ENCODE measurements at places on chromosomes 5 and 9.
A peak's percentile ranks its signal among the peaks of the same experiment; 100 is the strongest.

- no peak for DNase-seq
- H3K27me3 ChIP-seq = no peaks in the 10 kb centered on the region
- H3K4me3 ChIP-seq = no peak overlapping the region
- H3K4me1 ChIP-seq = no peaks in the 10 kb centered on the region
- H3K27ac ChIP-seq = no peak overlapping the region
These were observed 142.2 kb downstream of the PLCXD3 start for GRCh38 chr5:41368158-41368557.

GRCh38 chr5:35281613-35282012 is 51.3 kb upstream of the PRLR start:
- no peaks in the 10 kb centered on the region for H3K4me1 ChIP-seq
- no peaks in the 10 kb centered on the region for H3K27me3 ChIP-seq
- H3K4me3 ChIP-seq = no peak overlapping the region

DNA sequence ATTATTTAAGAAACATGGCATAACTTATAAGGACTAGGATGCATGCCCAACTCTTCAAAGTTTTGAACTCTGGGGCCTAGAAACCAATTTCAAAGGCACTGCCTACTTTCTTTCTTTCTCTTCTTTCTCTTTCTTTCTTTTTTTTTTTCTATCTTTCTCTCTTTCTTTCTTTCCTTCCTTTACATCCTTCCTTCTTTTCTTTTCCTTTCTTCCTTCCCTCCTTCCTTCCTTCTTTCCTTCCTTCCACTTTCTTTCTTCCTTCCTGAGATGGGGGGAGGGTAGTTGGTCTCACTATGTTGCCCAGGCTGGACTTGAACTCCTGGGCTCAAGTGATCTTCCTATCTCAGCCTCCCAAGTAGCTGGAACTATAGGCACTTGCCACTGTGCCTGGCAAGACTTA is 15.9 kb upstream of the TOMM5 start:
- DNase-seq = no peak
- H3K4me3 ChIP-seq = no peak overlapping the region
- H3K27ac ChIP-seq = no peak overlapping the region
- no peaks in the 10 kb centered on the region for H3K36me3 ChIP-seq

DNA sequence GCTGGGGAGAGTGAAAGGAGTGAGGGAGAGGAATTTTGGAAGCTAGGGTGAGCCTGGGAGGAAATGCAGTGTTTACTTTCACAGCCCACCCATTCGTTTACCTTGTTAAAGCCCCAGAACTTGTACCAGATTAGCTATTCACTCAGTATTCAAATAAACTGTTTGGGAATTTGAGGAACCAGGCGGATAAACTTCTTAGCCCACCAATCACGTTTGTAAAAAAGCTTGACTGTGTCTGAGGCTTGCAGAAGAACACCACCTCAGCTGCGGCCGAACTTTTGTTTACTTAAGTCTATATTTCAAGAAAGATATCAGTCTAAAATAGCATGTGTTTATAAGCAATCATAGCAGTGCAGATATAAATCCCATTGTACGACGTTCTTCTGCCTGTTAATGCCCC is 5.2 kb upstream of the TLE1 start:
- H3K27ac ChIP-seq = no peak overlapping the region
- DNase-seq = no peak

- H3K27ac ChIP-seq = no peak overlapping the region
- peaks cover 3% of the 10 kb centered on the region for H3K27me3 ChIP-seq
- no peaks in the 10 kb centered on the region for H3K36me3 ChIP-seq
These were observed 247.0 kb upstream of the TNC start for GRCh38 chr9:115364991-115365390.

- H3K27ac ChIP-seq = no peak overlapping the region
- H3K27me3 ChIP-seq = peaks cover 5% of the 10 kb centered on the region
- DNase-seq = peak; percentile 4
- no peaks in the 10 kb centered on the region for H3K36me3 ChIP-seq
- peaks cover 7% of the 10 kb centered on the region for H3K4me1 ChIP-seq
- no peak overlapping the region for H3K4me3 ChIP-seq
These were observed 148.2 kb downstream of the CAAP1 start for GRCh38 chr9:26744191-26744965.

DNA sequence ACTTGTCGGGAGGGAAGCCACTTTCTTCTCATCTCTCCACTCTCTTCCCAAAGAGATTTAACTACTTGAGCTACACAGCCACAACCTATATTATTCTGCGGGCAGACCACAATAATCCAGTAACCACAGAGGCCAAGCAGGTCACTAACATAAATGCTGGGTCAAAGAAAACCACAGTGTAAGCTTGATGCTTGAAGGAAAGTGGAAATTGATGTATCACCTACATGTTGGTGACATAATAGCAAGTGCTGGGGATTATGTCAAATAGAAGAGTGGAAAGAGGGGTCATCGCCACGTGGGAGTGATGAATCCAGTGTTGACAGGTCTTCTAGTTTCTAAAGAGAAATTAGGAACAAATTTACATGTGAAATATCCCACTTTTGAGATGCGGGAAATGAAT is 40.9 kb downstream of the RFK start:
- DNase-seq = no peak
- H3K27ac ChIP-seq = no peak overlapping the region
- H3K4me1 ChIP-seq = no peaks in the 10 kb centered on the region

- no peaks in the 10 kb centered on the region for H3K36me3 ChIP-seq
- no peaks in the 10 kb centered on the region for H3K4me1 ChIP-seq
- no peak overlapping the region for H3K4me3 ChIP-seq
- no peak for DNase-seq
- no peaks in the 10 kb centered on the region for H3K27me3 ChIP-seq
These were observed 136.2 kb downstream of the MPDZ start for GRCh38 chr9:13143281-13143680.

GRCh38 chr5:164650427-164650826 is 1145.0 kb downstream of the MAT2B start:
- H3K36me3 ChIP-seq = no peaks in the 10 kb centered on the region
- H3K27ac ChIP-seq = no peak overlapping the region
- H3K4me1 ChIP-seq = no peaks in the 10 kb centered on the region
- no peaks in the 10 kb centered on the region for H3K27me3 ChIP-seq

GRCh38 chr5:97545886-97546535 is 363.0 kb upstream of the RIOK2 start:
- H3K27ac ChIP-seq = no peak overlapping the region
- no peaks in the 10 kb centered on the region for H3K36me3 ChIP-seq
- no peaks in the 10 kb centered on the region for H3K27me3 ChIP-seq
- DNase-seq = no peak
- peaks cover 4% of the 10 kb centered on the region for H3K4me1 ChIP-seq
- H3K4me3 ChIP-seq = no peak overlapping the region

GRCh38 chr5:168159425-168159824 is 132.0 kb upstream of the WWC1 start:
- H3K27me3 ChIP-seq = no peaks in the 10 kb centered on the region
- H3K4me1 ChIP-seq = no peaks in the 10 kb centered on the region
- H3K4me3 ChIP-seq = no peak overlapping the region

DNA sequence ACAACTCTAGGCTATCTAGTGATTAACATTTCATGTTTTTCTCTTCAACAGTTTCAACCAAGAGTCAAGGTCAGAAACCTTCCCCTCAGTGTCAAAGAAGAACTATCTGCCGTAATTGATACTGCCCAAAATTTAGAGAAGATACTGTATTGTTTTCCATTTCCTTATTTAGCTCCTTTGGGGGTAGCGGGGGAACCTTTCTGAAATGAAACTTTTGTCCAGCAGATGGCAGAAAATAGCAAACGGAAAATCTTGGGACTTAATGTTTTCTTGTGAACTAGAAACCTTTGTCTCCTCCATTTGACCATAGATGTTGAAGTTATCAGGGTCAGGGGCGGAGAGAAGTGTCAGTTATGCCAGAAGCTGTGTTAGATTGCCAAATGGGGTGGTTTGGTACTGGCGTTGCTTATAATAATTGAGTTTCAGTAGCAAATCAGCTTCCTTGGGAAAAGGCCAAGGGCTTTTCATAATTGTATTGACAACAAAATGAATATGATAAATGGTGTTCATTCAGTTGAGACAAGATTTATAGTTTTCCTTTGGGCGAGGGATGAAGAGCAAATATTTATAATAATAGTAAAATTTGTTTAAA is 101.7 kb upstream of the TLX3 start:
- H3K27me3 ChIP-seq = peaks cover 7% of the 10 kb centered on the region
- no peaks in the 10 kb centered on the region for H3K36me3 ChIP-seq
- peak; percentile 5 for DNase-seq
- no peak overlapping the region for H3K27ac ChIP-seq

GRCh38 chr9:132037458-132037857 is 42.2 kb downstream of the MED27 start:
- no peak for DNase-seq
- no peaks in the 10 kb centered on the region for H3K27me3 ChIP-seq
- peaks cover 9% of the 10 kb centered on the region for H3K36me3 ChIP-seq
- no peak overlapping the region for H3K4me3 ChIP-seq
- no peak overlapping the region for H3K27ac ChIP-seq
- peaks cover 23% of the 10 kb centered on the region for H3K4me1 ChIP-seq

DNA sequence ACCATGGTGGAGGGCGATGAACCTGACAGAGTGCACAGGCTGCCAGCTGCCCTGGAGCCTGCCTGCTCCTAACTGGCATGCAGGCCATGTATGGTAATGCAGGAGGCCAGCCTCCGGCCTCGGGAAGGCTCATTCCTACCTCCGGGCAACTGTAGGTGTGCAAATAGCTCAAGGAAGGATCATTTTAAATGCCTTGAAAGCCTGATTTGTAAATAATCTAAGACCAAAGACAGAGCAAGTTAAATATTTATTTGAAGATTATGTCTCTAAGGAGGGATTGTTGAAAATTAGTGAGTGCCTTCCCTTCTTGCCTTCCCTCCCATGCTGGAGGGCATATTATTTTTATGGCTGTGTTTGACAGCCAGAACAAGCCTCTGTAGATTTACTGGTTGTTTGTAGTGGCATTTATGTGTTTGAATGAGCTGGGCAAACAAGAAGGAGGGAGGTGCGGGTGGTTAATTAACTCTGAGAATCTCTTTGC is 285.7 kb upstream of the TUT7 start:
- H3K36me3 ChIP-seq = no peaks in the 10 kb centered on the region
- DNase-seq = no peak
- peaks cover 4% of the 10 kb centered on the region for H3K27me3 ChIP-seq
- H3K27ac ChIP-seq = no peak overlapping the region
- no peak overlapping the region for H3K4me3 ChIP-seq

- H3K36me3 ChIP-seq = no peaks in the 10 kb centered on the region
- no peak overlapping the region for H3K4me3 ChIP-seq
- DNase-seq = peak; percentile 23
- no peaks in the 10 kb centered on the region for H3K4me1 ChIP-seq
These were observed 20.1 kb downstream of the MINAR2 start for GRCh38 chr5:129767927-129768380.

- peak; percentile 11 for DNase-seq
- no peak overlapping the region for H3K27ac ChIP-seq
- no peaks in the 10 kb centered on the region for H3K36me3 ChIP-seq
- H3K4me1 ChIP-seq = no peaks in the 10 kb centered on the region
These were observed 22.7 kb upstream of the LECT2 start for GRCh38 chr5:135977375-135977928.

DNA sequence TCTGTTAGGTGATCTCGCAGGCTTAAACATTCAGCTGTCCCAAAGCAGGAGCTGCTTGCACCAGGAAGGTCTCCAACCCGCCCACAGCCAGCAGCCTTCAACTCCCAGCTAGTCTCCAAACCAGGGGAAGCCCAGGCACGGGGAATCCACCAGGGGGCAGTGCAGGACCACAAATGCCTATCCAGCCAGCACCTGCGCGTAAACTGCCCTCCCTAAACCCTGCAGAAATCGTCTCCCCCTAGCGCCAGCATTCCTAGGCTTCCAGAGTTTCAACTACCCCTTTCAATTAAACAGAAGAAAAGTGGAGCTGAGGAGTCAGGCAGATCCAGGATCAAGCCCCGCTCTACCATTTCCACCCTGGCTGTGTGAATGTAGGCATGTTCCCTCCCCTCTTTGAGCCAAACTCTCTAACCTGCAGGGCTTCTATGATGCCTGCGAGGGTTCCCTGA is 72.0 kb downstream of the HRH2 start:
- H3K27ac ChIP-seq = no peak overlapping the region
- H3K27me3 ChIP-seq = peaks cover 21% of the 10 kb centered on the region
- DNase-seq = peak; percentile 87
- no peaks in the 10 kb centered on the region for H3K36me3 ChIP-seq

DNA sequence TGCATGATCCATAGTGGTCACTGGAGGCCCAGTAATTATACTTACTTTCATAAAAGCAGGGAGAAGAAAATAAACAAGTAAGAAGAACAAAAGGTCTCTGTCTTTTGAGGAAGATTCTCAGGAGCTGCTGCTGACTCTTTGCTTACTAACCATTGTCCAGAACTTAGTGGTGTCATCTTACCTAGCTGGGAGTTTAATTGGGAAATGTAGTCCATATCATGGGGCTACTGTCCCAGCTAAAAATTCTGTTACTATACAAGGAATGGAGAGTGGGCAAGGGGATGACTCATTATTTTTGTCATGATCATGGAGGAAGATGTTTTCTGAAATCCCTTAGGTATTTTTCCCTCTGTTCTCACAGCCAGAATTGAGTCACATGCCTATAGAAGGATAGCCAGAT is 639.3 kb downstream of the MTRR start:
- H3K27ac ChIP-seq = no peak overlapping the region
- no peaks in the 10 kb centered on the region for H3K27me3 ChIP-seq
- H3K4me1 ChIP-seq = no peaks in the 10 kb centered on the region
- no peak overlapping the region for H3K4me3 ChIP-seq
- no peaks in the 10 kb centered on the region for H3K36me3 ChIP-seq
